AG04450 (cell line): ENCODE measurements at places on chromosomes 1 and 21.

DNA sequence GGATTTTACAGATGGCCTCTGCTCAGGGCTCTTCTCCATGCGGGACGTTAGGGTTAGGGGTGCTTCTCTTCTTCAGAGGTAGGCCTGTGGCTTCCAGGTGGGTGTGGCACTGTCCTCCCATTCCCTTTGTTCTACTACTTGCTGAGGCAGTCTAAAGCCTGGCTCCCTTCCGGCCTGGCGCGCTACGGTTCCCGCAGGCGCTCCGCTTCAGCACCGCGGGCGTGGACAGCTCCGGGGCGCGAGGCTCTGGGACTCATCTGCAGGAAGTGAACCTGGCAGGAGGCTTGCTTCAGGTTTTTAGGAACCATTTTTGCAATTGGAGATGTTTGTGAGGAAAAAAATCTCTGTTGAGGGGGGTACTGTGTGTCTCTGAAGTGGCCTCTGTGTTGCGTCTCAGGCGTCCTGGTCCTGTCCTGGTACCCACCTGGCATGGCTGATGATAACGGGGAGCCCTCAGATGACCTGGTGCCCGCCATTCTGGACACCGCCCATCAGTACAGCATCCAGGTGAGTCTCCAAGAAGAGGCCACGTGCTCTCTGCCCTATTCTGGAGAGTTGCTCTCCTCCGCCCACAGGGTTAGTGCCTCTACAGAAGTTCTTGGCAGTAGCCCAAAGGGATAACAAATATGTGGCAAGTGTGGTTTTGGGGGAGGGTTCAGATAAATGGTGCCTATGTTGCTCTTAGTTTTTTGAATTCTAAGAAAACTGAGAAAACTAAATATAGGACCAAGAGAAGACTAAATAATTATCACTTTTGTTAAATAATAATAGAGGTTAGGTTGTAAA is 1.9 kb downstream of the MANEAL start:
- no peak for DNase-seq

DNA sequence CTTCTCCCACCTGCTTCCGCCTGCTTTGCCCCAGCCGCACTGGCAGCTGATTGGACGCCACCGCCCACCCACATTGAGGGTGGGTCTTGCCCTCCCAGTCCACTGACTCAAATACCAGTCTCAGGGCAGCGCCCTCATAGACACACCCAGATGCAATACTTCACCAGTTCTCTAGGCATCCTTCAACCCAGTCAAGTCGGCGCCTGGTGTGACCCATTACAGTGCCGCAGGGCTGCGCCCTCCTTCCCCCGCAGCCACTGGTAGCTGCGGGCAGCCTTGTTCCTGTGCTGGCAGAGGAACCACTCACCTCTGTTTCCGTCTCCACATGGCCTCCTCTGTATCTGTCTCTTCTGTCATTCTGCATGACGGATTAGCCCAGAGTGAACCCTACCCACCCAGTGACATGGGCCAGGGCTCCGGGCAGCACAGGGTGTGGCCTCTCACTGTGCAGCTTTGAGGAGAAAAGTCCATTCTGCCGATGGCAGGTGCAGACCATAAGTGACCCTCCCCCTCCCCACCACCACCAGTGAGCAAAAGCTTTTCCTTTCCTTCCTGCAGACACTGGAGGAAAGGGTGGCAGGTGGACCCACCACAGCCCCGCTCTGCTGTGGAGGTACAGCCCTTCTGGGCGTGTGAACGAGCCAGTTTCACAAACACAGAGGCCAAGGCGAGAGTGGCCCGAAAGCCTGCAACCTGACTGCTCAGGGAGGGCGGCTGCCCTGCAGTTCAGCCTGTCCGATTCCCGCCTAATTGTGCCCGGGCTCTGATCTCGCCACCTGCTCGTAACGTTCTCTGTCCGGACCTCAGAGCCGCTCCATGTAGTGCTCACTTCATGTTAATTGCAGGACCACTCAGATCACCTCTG is 57.1 kb downstream of the FAAP20 start:
- no peak for DNase-seq

- no peak for DNase-seq
Observed at GRCh38 chr1:8814865-8815264, 2.6 kb downstream of the RERE start.

GRCh38 chr1:43979261-43979527 is 184 bp downstream of the B4GALT2 start:
- DNase-seq, result no peak

DNA sequence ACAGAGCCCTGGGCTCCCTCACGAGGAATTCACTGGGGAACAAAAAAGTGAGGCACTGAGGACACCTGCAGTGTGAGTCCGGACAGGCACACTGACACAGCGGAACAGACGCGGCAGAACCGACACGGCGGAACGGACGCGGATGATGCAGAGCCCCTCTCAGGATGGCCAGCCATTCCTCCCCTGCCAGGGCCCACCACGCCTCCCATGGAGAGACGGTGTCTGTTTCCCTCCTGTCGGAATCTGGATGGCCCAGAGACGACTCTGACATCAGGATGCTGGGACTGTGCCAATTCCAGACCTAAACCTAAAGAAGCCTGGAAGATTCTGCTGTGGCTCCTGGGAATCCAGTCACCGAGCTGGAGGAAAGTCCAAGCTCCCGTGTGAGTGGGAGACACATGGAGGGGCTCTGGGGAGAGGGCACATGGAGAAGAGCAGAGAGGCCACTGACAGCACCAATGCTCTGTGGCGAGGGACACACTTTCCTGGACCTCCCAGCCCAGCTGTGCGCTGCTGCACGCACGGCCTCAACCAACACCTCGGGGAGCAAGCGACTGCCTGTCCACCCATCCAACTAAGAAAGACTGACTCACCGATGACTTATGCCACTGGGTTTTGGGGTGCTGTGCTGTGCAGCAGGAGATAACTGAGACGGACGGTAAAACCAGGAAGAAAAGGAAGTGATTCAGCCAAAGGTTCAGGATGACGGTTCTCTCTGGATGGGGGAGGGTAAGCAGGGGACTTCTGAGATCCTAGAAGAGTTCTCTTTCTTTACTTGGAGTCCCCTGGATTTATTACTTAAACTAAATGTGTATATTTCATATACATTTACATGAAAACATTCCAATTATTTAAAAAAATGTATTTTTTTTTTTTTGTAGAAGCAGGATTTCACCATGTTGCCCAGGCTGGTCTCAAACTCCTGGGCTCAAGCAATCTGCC is 23.3 kb downstream of the ZBTB17 start:
- DNase-seq, result peak; percentile 74

GRCh38 chr1:30750731-30751291 is 6.8 kb downstream of the LAPTM5 start:
- DNase-seq, result no peak

GRCh38 chr1:43432171-43432860 is 21.4 kb downstream of the HYI start:
- DNase-seq, result no peak

DNA sequence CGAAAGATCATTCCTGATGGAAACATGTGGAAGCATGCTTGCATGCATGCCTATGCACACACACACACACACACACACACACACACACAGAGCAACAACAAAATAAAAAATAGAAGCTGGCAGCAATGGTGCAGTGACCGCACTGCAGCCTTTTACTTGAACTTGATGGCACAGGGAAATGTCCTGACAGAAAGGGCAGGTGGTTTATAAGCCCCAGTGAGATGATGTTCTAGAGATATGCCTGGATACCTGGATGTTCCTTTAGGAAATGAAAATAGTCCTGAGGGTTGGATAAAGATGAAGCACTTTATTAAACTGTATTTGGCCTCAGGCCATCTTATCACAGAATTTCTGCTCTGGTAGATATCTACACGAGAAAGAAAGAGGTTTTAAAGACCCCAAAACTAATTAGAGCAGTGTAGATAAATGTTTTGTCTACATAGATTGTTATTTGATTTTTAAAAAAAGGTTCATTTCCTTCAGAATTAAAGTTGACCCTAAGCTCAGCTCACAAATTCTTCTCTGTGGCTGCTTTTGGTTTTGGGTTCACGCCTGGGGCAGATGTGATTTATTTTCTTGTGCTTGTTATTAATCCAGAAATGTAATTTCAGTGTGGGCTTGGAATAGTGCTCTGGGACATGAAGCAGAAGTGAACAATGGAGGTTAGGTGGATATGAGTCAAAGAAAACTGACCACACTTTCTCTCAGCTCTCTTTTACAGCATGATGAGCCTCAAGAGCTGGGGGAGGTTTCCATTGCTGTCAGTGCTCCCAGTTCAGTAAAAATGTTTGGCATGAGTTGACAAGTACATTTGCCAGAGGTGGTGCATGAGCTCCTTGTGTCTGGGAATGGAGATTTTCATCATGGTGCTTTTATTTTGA is 22.9 kb downstream of the ADAM30 start:
- peak; percentile 34 for DNase-seq

- DNase-seq, result no peak
Observed at GRCh38 chr1:24111262-24111995, 506 bp downstream of the MYOM3 start.

- peak; percentile 30 for DNase-seq
Observed at GRCh38 chr1:51569284-51570062, 47.4 kb upstream of the OSBPL9 start.

- no peak for DNase-seq
Observed at GRCh38 chr1:207888652-207889051, 22.3 kb downstream of the CD34 start.

DNA sequence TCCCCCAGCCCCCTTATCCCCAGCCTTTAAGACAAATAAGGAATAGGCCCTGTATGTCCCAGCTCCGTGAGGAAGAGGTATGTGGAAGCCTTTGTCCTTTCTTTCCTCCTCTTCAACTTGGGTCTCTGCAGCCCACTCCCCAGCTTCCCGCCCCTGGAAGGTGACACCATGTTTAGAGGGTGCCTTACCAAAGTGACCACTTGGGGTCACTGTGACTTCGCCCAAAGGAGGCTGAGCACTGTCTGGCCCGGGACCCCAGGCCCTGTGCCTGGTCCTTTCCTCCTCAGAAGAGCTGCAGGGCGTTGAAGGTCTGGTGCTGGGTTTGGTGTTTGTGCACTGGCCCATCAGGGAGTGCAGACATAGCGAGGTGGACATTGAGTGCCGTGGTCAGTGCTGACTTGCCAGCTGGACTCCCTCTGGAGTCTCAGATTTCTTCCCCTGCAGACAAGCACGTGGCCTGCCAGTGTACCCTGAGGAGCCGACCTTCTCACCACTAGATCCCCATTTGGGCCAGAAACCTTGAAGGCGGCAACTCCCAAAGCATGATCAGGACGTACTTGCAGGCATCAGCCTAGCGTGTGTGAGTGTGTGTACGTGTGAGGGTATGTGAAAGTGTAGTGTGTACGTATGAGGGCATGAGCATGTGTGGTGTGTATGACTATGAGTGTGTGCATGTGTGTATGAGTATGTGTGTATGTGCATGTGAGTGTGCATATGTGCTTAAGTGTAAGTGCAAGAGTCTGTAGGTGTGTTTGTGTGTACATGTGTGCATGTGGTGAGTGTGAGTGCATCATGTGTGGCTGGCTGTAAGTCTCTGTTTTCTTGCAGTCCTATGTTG is 181.4 kb upstream of the KIAA0040 start:
- DNase-seq, result no peak

DNA sequence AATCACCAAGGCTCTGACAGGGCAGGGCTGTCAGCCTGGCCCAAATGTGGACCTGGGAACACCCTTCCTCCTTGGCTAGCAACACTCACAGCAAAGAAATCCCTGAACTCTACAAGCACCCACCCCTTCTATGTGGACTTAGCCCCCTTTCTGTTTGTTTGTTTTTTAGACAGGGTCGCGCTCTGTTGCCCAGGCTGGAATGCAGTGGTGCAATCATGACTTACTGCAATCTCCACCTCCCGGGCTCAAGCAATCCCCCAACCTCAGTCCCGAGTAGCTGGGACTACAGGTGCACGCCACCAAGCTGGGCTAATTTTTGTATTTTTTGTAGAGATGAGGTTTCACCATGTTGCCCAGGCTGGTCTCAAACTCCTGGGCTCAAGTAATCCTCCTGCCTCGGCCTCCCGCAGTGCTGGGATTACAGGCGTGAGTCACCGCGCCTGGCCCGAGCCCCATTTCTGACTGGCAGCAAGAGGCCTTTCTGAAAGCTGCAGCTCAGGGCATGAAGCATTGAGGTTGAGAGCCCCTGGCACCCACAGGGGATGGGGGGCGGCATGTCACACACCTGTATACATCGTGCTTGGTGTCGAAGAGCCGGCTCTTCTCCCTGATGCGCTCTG is 16.2 kb downstream of the RIPK4 start:
- DNase-seq, result no peak

DNA sequence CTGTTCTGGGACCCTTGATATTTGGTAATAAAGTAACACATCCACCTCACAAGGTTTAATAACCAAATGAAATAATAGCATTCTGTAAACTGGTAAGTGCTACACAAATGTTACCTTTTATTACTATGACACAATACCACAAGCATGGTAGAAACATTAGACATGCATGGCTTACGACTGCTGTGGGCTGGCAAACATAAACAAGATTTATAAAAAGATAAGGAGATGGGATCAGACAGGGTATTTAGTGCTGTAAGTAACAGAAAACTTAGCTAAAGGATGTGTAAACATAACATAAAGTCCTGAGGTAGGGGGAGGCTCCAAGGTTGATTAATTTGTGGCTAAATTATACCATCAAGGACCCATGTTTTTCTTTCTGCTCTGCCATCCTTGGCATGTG is 212.6 kb downstream of the BARHL2 start:
- DNase-seq, result no peak

DNA sequence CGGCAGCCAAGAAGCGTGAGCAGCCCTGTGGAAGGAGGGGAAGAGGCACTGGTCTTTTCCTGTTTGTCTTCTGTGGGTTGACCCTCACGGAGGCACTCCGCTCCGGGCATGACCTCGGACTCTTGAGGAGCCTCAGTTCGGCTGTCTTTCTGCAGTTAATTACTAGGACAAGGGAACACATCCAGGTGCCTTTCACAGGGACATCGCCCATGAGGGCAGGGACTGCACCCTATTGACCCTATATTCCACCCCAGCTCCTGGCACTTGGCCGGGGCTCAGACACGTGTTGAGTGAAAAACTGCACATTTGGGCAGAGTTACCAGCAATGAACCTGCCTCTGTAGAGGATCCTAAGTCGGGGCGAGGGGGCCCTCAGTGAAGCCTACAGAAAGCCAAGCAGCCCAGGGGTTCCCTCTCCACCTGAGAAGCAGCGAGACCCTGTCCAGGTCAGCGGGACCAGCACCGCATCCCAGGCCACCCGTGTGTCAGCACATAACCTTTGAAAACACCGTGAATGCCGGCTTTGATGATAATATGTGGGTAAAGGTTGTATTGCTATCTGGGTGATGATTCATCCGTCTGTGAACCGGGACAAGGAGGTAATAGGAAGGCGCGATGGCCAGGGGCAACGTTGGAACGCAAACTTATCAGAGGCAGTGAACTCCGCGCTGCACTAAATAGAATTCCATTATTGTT is 161.4 kb upstream of the ARHGEF16 start:
- no peak for DNase-seq

DNA sequence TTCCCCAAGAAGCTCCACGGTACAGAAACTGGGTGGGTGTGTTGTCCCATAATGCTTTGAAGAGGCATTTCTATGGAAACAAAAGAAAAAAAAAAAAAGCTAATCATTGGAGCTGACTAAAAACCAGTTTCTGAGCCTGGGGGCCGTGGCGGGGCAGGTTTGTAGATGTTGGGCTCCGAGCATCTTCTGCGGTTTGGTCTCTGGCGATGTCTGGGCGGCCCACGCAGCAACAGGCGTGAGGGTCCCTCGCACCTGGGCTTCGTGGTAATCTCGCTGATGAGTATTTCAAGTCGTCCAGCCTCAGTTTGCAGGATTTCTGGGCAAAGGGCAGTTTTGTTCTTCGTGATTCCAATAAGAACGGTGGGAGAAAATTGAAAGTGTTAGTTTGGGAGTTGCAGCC is 6.8 kb downstream of the TP73 start:
- DNase-seq, result no peak
